ENCODE measurements at places on chromosomes 16 and 17. TPM values are rescaled to one million over a fixed set of nuclear protein-coding genes. Genes with fewer than 3 reads are reported as not detected.

- H3K27ac ChIP-seq = no peak overlapping the region
- H3K4me3 ChIP-seq = no peak overlapping the region
- no peak for DNase-seq
- no peaks in the 10 kb centered on the region for H3K4me1 ChIP-seq
- H3K36me3 ChIP-seq = no peaks in the 10 kb centered on the region
These were observed 14.2 kb upstream of the CCNF start for GRCh38 chr16:2415085-2415484.

- no peak overlapping the region for H3K27ac ChIP-seq
- H3K4me3 ChIP-seq = no peak overlapping the region
- no peaks in the 10 kb centered on the region for H3K4me1 ChIP-seq
- DNase-seq = no peak
- no peaks in the 10 kb centered on the region for H3K36me3 ChIP-seq
These were observed 11.3 kb downstream of the MMP2 start for GRCh38 chr16:55490301-55490700.

TMEM88 gene
- 17.6 TPM for total RNA-seq

TTYH2 gene
- total RNA-seq = 7.1 TPM

CDH8 gene
- 0.19 TPM for total RNA-seq

PLK1 gene
- total RNA-seq = 2.5 TPM

DNA sequence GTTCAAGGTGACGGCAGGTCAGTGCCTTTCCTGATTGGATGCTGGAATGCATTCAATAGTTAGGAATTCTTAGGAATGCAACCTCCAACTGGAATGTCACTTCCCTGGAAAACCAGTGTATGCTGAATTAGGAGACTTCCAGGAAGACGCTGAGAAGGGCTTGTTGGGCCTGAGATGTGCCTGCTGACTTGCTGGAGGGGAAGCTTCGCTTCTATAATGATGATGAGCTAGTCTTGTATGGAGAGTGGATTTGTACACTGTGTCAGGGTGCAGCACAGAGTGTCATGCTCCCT lies 45.6 kb downstream of the SMPD3 start:
- no peak overlapping the region for H3K27ac ChIP-seq
- H3K4me1 ChIP-seq = no peaks in the 10 kb centered on the region
- no peak for DNase-seq
- H3K27me3 ChIP-seq = no peaks in the 10 kb centered on the region

VAT1L gene
- total RNA-seq = 0.85 TPM

DNA sequence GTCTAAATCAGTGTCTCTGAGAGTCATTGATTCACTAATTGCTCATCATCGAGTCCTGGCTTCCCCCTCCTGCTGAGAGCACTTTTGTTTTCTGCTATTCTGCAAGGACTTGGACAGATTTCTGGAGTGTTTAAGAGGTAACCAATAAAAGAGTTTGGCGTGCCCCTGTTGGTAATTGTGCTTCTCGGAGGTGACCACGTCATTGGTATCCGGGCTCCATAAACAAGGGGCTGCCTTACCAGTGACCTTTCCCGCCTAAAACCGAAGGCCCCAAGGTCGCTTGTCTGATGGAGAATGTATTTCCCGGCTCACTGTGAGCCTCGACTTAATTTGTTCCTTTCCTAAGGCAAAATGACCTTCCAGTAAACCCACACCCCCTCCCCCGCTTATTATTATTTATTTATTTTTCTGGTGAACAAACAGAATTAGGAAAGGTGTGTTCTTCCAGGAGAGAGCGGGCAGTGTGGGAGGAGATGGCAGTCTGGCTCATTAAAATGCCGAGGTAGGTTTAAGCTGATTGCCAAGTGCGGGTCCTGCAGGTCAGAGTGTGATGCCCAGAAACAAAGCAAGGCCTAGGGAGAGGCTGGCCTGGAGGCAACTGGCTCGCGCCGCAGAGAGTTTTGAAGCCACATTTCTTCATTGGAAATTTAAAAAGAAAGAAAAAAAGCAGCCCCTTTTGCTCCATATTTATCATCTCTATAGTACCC lies 30.2 kb downstream of the MSI2 start:
- DNase-seq = peak; percentile 39
- no peak overlapping the region for H3K4me3 ChIP-seq
- H3K36me3 ChIP-seq = no peaks in the 10 kb centered on the region

DNA sequence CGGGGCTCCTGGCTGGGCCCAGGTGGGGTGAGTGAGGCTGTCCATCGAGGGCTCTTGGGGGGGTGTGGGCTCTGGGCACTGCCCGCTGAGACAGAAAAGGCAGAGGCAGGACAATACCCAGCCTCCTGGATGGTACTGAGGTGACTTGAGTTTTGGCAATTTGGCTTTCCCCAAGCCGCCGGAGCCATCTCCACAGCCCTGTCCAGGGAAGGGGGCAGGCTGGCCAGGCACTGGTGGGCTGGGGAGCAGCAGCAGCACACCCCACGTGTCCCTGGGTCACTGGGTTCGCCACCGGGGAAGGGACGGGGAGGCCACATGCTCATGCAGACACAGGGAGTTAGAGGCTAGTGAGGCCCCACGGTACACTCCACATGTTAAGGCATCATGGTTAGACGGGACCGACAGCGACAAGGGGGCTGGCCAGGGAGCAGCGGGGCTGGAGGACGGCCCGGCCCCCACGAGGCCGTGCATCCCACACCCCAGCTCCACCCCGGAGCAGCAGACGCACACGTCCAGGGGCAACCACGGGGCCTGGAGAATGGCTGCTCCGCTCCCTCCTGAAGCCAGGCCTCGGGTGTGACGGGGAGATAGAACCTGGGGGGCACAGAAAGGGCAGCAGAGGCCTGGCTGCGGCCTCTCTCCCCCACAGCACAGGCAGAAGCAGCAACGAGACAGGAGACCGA lies 3.0 kb downstream of the ARHGDIA start:
- H3K27me3 ChIP-seq = no peaks in the 10 kb centered on the region
- no peaks in the 10 kb centered on the region for H3K4me1 ChIP-seq
- no peak for DNase-seq
- H3K36me3 ChIP-seq = no peaks in the 10 kb centered on the region

ZPBP2 gene
- total RNA-seq = not detected

- no peaks in the 10 kb centered on the region for H3K27me3 ChIP-seq
- peaks cover 15% of the 10 kb centered on the region for H3K4me1 ChIP-seq
- peaks cover 5% of the 10 kb centered on the region for H3K36me3 ChIP-seq
- peak overlapping the region; percentile 95 for H3K27ac ChIP-seq
- H3K4me3 ChIP-seq = peak overlapping the region; percentile 78
These were observed 705 bp downstream of the KRABD2 start for GRCh38 chr17:8375738-8376259.

DNA sequence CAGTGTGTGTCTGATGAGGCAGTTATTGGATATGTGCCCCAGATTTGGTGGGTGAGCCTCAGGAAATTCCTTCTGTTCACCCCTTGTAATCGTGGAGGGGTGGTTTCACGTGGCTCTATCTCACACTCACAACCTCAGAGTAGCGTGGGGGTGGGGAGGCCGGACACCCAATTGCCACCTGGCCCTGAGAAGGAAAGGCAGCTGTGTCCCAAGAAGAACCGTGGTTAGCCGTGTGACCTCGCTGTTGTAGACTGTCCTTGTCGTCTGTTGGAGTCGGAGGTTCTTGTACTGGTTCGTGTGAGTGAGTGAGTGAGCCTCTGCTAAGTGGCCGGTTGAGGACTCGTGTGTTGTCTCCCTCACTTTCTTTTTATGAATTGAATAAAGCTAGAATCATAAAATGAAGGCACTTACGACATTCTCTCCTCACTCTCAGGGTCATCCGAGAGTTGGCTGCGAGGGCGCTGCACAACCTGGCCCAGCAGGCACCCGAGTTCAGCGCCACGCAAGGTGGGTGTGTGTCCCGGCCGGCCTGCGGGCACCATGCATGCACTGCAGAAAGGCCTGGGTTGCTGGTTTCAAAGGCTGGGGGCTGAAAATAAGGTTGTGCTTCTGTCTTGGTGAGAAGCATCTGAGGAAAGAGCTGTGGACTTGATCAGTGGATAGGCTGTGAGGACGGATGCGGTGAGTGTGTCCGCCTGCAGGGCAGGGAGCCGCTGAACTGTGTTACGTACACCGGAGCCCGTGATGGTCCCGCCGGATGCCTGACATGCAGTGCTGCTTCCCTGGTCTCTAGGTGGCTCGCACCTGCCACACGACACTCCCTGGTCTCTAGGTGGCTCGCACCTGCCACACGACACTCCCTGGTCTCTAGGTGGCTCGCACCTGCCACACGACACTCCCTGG lies 63.4 kb upstream of the ZNF750 start:
- peak; percentile 55 for DNase-seq
- no peaks in the 10 kb centered on the region for H3K36me3 ChIP-seq
- no peaks in the 10 kb centered on the region for H3K27me3 ChIP-seq
- H3K4me3 ChIP-seq = no peak overlapping the region
- H3K27ac ChIP-seq = no peak overlapping the region

STXBP4 gene
- 20.2 TPM for total RNA-seq

CHD9NB gene
- 26.2 TPM for total RNA-seq

SDK2 gene
- total RNA-seq = 2.4 TPM

DNA sequence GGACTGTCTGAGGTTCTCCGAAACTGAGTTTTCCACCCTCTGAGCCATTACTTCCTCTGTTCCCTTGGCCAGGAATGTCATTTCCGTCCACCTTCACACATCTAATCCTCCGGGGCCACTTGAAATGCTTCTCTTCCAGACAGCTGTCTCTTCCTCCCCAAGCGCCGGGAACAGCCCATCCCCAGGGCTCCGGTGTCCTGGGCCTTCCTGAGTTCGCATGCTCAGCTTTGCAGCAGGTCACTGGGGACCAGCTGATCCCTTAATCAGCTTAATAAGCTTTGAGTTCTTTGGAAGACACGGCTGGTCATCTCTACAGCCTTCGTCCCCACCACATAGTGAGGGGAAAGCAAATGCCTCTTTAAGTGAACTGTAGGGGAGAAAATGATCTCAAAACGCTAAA lies 123.4 kb downstream of the DYNLRB2 start:
- no peaks in the 10 kb centered on the region for H3K4me1 ChIP-seq
- no peak for DNase-seq
- no peaks in the 10 kb centered on the region for H3K36me3 ChIP-seq
- H3K27me3 ChIP-seq = no peaks in the 10 kb centered on the region

KCNH6 gene
- total RNA-seq = 0.57 TPM

FMNL1 gene
- total RNA-seq = 32.9 TPM

DNA sequence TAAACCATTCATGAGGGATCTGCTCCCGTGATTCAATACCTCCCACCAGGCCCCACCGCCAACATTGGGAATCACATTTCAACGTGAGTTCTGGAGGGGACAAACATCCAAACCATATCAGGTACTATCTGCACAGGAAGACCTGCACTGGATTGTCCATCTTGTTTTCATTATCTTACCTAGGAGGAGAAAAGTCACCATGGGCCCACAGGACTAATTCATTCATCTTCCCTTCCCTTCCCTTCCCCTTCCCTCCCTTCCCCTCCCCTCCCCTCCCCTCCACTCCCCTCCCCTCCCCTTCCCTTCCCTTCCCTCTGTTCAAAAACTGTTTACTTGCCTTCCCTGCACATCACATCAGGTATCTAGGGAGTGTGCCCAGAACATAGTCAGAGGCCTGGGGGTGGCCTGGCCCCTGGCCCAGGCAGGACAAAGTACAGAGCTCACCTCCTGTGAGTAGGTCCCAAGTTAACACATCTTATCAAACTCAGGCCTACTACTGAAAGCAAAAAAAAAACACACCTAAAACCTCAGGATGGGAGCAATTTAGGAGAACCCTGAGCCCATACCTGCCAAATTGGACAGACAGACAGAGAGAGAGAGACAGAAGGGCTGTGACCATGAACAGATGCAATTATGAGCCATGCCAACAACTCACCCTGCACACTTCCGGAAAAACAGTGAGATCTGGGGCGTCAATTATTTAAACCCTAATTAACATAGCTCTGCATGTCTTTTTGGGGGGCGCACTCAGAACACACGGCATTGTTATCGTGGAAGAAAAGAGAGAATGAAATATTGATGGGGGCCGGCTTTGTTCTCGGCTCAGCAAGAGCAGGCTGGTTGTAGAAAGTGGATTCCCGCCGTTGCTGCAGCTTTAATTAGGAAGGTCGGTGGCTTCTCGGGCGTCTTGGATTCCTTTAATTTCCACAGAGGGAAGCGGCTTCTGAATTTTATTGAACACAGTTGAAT lies 151.2 kb downstream of the IRX5 start:
- H3K4me1 ChIP-seq = no peaks in the 10 kb centered on the region
- H3K36me3 ChIP-seq = no peaks in the 10 kb centered on the region
- H3K4me3 ChIP-seq = no peak overlapping the region
- no peaks in the 10 kb centered on the region for H3K27me3 ChIP-seq

MT1E gene
- 258 TPM for total RNA-seq

GRCh38 chr17:71063127-71063526 lies 893.8 kb downstream of the KCNJ2 start:
- no peak overlapping the region for H3K27ac ChIP-seq
- no peaks in the 10 kb centered on the region for H3K4me1 ChIP-seq
- H3K36me3 ChIP-seq = no peaks in the 10 kb centered on the region
- H3K27me3 ChIP-seq = no peaks in the 10 kb centered on the region
- no peak for DNase-seq
- H3K4me3 ChIP-seq = no peak overlapping the region

TBC1D26 gene
- total RNA-seq = not detected
